ENCODE measurements at places on chromosomes 4 and X.

DNA sequence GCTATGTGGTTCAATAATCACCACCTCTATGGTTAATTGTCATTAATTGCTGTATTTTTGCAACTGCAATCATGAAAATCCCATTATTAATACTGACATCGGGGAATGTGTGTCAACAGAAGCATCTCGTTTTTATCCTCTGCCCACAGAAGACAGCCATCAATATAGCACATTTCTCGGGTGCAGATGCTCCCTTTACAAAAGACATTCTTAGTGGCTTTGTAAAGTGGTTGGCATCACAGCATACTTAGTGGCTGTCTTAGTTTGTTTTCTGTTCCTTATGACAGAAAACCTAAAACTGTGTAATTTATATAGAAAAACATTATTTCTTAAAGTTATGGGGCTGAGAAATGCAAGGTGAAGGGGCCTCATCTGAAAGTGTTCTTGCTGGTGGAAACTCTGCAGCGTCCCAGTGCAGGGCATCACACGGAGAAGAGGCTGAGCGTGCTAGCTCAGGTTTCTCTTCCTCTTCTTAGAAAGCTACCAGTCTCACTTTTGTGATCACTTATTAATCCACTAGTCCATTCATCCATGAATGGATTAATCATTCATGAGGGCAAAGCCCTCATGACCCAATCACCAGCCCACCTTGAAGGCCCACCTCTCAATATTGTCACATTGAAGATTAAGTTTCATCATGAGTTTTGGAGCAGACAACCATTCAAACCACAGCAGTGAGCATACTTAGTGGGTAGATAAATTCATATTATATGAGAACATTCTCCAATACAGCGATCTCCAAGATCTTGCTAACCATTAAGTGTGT lies 1067.7 kb upstream of the PABPC4L start:
- no peak for DNase-seq

DNA sequence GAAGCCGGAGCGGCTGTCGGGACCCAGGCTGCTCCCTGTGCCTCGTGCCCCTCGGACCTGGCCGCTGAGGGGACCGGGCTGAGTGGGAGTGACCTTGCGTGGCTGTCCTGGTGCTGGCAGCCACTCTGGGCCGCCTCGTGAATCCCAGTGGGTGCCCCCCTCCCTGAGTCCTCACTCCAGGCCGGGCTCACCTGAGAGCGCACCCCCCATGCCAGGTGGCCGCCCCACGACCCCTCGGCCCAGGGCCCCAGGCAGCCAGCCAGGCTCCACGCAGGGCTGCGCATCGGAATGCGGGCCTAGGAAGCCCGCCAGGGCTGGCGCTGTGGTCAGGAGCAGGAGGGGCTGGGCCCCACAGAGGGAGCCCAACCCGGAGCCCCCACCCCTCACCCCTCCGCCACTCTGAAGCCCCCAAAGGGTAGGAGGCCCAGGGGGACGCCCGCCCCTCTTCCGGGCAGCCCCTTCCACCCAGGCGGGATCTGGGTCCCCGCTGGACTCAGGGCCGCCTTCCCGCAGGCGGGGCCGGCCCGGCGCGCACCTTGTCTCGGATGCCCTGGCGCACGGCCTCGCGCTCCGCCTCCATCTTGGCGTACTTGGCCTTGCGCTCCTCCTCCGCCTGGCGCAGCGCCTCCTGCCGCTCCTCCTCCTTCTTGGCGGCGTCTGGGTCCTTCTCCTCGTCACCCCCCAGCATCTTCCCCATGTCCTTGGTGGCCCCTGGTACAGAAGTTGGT lies 33.9 kb downstream of the CPLX1 start:
- DNase-seq, result peak; percentile 29

DNA sequence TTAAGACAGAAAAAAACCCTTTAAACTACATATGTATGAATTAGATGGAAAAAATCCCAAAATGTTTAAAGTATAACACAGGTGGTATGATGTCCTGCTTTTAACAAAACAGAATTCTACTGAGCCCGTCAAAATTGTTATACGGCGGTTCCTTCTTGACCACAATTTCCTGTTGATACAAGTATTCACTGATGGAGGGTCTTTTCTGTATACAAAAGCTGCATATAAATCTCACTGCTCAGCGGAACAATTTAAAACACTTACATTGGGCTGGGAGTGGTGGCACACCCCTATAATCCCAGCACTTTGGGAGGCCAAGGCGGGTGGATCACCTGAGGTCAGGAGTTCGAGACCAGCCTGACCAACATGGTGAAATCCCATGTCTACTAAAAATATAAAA lies 62.4 kb downstream of the RPS6KA3 start:
- DNase-seq, result no peak

DNA sequence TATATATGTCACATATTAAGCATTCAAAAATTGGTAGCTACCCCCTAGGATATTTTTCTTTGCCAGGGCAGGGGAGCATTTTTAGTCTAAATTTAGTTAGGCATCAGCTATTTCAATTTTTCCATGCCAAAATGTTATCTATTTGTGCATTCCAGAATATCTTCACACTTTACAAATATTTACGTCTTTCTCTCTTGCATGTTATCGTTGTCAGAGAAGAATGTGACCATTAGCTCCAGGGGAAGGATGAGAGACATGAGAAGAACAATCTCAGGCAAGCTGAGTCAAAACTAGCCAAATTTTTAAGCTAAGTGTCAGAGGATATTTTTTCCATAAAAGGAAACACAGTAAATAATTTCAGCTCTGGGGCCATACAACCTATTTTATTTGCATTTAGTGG lies 885.0 kb upstream of the EPHA5 start:
- DNase-seq, result no peak

DNA sequence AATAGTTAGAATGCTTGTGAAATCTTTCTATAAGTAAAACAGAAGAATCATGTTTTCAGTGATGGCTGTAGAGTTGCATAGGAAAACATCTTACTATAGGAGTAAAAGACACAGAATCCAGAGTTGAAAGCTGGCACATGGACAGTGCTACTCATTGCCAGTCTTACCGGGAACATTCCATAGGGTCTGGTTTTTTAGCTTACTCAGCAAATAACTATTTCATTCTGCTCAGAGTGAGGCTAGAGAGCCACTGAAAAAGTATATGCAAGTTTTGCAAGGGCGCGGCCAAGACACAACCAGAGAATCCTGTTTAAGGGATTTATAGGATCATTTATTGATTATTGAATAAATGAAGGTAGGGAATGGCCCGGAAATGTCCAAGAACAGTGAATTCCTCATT lies 60.3 kb downstream of the MTHFD2L start:
- no peak for DNase-seq

DNA sequence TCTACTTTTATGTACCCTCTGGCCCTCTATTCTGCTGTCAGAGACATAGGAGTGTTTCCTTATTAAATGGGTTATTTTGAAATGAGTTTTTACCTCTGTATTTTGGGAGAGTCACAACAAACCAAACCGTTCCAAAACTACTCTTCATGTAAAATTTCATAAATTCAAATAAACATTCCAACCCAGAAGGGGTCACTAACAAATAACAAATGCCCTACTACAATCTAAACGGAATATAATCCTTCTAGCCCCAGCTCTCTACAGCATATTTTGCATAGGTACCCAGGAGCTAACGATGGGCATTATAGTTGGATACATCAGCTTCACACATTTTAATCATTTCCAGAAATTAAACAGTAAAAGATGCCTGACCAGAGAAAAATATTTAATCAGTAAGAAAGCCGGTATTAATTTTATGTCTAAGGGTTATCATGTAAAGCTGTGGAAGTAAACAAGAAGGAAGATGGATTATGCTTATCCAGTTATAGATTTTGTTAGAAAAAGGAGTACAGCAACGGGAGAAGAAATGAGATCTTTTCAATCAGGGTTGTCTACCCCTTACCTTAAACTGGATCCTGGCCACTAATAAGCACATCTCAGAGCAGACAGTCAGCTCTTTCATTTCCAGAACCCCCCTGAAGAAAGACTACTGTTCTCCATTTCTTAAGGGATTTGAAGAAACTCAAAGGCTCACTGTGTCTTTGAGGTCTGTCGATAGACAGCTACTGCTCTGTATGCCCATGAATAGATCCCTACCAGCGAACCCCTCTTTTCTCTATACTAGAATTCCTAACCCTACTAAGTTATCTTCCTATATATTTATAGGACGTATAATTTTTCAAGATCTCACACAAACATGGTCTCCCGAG lies 1.2 kb downstream of the UGDH start:
- DNase-seq, result no peak

GRCh38 chrX:10072786-10073568 lies 83.8 kb upstream of the CLCN4 start:
- no peak for DNase-seq

- peak; percentile 46 for DNase-seq
Observed at GRCh38 chr4:40204507-40205258, 7.9 kb downstream of the RHOH start.

DNA sequence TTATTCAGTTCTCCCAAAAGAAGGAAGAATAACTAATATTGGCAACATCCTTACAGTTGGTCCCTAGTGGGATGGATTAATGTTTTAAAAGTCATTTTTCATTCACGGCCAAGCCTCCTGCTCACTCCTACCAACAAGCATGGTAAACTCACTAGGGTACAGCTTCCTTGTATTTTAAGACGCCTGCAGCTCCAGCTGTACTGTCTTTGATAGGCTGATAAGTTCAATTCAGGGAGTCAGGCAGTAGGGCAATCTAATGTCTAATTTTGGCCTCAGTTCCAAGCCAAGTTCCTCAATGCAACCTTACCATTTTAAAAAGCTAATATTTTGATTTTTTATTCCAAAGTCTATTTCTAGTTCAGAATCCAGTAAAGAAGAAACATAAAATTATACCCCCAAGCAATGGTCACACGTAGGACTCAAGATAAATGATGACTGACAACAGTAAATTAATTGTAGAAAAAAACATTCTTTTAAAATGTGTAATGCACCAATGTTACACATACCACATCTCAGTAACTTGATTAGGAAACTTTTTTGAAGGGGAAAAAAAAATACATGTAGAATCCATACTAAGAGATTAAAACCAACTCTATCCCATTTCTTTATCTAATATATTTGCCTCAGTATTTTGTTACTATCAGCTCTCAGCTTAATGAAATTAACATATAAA lies 9.3 kb downstream of the LCORL start:
- DNase-seq, result peak; percentile 45

- no peak for DNase-seq
Observed at GRCh38 chr4:2065106-2065930, 6.2 kb downstream of the NAT8L start.

GRCh38 chrX:13372203-13372980 lies 52.5 kb upstream of the ATXN3L start:
- no peak for DNase-seq

- no peak for DNase-seq
Observed at GRCh38 chrX:9316096-9316495, 148.8 kb upstream of the TBL1X start.

- no peak for DNase-seq
Observed at GRCh38 chrX:11666952-11667685, 1.4 kb upstream of the ARHGAP6 start.

DNA sequence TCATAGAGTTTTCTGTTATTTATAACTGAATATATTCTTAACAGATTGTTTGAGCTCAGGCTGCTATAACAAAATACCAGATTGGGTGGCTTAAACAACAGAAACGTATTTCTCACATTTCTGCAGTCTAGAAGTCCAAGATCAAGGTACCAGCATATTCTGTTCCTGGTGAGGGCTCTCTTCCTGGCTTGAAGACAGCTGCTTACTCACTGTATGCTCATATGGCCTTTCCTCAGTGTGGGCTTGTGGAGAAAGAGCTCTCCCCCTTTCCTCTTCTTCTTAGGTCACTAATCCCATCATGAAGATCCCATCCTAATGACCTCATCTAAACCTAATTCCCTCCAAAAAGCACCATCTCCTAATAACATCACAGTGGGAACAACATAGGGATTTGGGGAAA lies 117.8 kb downstream of the RASGEF1B start:
- no peak for DNase-seq

DNA sequence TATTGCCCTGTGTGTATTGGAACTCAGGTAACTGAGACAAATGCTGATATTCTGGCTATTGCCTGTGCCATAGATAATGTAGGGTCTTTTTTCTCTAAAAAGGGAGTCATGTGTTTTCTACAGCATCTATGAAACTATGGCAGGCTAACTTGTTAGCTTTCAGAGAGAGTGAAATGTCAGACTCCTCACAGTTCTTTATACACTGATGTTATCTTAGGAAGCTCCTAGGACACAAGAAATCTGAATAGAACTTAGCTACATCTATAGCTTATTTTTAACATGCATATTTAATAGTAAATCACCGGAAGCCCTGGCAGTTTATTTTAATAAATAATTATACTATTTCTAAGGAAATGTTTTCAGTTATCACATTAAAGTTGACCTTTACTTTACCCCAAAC lies 369.6 kb downstream of the NAF1 start:
- DNase-seq, result no peak

GRCh38 chr4:48008021-48008596 lies 8.4 kb downstream of the CNGA1 start:
- DNase-seq, result peak; percentile 26

- no peak for DNase-seq
Observed at GRCh38 chr4:1572964-1573720, 111.0 kb downstream of the FAM53A start.

DNA sequence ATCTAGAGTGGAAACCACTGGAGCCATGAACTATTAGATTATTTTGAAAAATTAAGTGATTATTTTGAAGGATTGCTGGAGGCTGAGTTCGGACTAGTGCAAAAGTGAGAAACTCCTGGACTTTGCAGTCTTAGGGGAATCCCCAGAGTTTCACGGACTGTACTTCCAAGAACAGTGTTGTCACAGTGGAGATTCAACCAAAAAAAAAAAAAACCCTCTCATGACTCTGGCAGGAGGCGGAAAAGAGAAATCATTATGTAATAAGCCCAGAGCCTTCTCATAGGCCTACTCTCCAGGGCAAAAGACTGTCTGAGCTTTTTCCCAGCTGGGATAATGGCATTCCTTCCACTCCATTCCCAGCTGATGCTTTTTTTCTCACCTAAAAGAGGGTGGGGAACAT lies 16.8 kb upstream of the C4orf51 start:
- DNase-seq, result no peak

DNA sequence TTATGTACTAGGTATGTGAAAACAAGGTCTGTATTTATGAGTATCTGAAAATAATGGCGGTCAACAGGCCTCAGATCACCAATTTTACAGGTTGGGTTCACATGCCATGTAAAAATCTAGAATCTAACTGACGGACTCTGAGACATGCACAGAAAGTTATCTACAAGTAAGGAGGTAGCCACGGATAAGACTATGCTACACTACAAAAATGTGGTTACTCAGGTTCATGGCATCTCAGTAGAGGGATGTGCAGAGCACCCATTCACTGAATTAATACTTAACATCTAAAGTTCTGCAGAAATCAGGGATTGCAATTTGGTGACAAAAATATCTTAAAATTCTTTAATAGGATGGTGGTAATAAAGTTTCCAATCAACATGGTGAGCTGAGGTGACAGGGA lies 155.9 kb downstream of the APBB2 start:
- DNase-seq, result no peak

- no peak for DNase-seq
Observed at GRCh38 chrX:137195991-137196390, 162.2 kb upstream of the GPR101 start.
